Muscle of leg (tissue), 16 donors: ENCODE measurements at places on chromosomes 6 and 20. TPM values are rescaled to one million over a fixed set of nuclear protein-coding genes. Genes with fewer than 3 reads are reported as not detected.

GRCh38 chr6:105896821-105897095, 189.4 kb upstream of the PRDM1 start:
- DNase-seq: no peak
- no peaks in the 10 kb centered on the region for H3K27me3 ChIP-seq
- no peaks in the 10 kb centered on the region for H3K36me3 ChIP-seq
- H3K27ac ChIP-seq: no peak overlapping the region
- H3K4me3 ChIP-seq: no peak overlapping the region
- peaks cover 7% of the 10 kb centered on the region for H3K4me1 ChIP-seq

GRCh38 chr6:37524970-37525318, 25.3 kb upstream of the CCDC167 start:
- no peaks in the 10 kb centered on the region for H3K4me1 ChIP-seq
- H3K36me3 ChIP-seq: no peaks in the 10 kb centered on the region

DNA sequence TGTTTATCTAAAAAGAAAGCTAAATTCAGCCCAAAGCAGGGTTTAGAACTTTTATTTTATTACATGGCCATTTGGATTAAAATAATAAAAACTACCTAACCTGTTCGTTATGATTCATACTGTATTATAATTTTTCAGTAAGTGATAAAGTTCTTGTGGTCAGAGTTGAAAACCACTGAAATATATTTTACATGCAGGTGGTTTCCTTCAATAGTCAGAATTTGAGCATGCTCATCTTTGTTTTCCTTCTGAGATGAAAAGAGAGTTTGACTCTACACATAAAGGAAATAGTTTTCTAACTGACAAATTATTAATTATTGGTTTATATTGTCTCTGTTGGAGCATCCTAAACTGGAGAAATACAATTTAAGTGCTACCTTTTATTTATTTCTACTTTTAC, 114.0 kb upstream of the FKBP1C start:
- no peak overlapping the region for H3K4me3 ChIP-seq
- no peak for DNase-seq
- H3K27me3 ChIP-seq: no peaks in the 10 kb centered on the region
- no peaks in the 10 kb centered on the region for H3K36me3 ChIP-seq
- no peaks in the 10 kb centered on the region for H3K4me1 ChIP-seq

DNA sequence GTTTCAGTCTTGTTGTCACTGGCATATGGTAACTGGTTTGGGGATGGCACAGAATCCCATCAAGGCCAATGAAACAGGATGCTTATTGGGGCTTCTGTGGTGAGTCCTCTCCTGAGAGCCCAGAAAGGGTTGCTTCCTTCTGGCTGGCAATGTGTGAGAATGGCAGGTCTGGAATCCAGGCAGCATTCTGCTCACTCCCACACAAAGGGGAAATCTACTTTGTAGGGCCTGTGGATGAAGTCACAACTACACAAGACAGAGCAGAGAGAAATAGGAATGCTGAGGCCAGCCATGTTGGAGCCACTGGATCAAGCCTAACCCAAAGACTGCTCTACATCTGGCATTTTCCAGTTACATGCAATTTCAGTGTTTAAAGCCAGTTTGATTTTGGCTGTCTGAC, 15.7 kb downstream of the PLAGL2 start:
- H3K4me3 ChIP-seq: no peak overlapping the region
- no peak overlapping the region for H3K27ac ChIP-seq
- peaks cover 25% of the 10 kb centered on the region for H3K4me1 ChIP-seq
- H3K36me3 ChIP-seq: peaks cover 42% of the 10 kb centered on the region
- DNase-seq: no peak

IL17F gene
- total RNA-seq: not detected

DNA sequence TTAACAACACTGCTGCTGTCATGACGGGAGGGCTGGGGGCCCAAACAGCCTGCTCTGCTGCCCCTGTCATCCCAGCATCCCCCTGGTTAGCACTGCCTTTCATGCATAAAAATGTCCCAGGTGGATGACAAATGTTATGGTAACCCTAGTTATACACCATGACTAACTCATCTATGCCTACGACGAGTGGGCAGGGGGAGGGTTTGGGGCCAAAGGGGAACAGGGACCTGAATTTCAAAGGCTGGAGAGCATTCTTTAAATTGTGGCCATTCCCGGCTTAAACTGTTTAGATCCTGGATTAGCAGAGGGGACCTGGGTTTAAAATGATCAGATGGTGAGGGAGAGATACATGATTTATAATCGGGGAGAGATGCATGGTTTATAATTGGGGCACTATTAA, 24.4 kb downstream of the GNAS-AS1 start:
- peaks cover 79% of the 10 kb centered on the region for H3K4me1 ChIP-seq
- DNase-seq: peak; percentile 45
- H3K27me3 ChIP-seq: no peaks in the 10 kb centered on the region
- H3K27ac ChIP-seq: peak overlapping the region; percentile 91

SNAP25 gene
- 3.1 TPM for total RNA-seq

GCNT2 gene
- total RNA-seq: 1.9 TPM

BANF2 gene
- not detected for total RNA-seq

RHAG gene
- total RNA-seq: 0.35 TPM

HLA-DQA1 gene
- 2.6 TPM for total RNA-seq

PDE7B gene
- 10.3 TPM for total RNA-seq
